ENCODE measurements at places on chromosomes 13 and 19.

DNA sequence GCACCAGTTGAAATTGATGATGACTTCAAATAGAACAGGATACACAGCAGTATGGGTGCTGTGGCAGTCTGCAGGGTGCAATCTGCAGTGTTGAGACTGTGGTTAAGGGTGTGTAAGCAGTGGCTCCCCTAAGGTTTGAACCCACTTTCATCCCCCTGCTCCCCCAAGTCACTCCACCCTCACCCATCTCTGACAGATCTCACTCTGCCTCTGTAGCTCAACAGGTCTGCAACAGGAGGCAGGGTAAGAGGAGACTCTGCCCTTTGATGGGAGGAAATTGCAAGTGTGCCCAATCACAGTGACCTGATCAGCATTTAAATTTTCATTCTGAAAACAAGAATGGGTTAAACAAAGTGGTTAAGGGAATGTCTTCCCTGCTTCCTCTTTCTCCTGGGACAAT is 92.4 kb downstream of the DCT start:
- DNase-seq = no peak

GRCh38 chr13:28282451-28282850 is 144.1 kb downstream of the PAN3 start:
- DNase-seq = no peak

DNA sequence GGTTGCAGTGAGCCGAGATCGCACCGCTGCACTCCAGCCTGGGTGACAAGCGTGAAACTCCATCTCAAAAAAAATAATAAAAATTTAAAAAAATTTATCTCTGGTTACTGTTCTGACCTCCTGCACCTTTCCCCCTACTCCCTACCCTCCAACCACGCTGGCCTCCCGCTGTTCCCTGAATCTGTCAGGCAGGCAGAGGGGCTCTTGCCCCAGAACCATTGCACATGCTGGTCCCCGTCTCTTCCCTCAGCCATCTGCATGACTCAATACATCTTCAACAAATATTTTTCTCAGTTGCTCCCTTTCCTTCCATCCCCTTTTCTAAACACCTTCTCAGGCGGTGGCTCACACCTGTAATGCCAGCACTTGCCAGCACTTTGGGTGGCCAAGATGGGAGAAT is 1.1 kb upstream of the FAM187B start:
- DNase-seq = no peak

DNA sequence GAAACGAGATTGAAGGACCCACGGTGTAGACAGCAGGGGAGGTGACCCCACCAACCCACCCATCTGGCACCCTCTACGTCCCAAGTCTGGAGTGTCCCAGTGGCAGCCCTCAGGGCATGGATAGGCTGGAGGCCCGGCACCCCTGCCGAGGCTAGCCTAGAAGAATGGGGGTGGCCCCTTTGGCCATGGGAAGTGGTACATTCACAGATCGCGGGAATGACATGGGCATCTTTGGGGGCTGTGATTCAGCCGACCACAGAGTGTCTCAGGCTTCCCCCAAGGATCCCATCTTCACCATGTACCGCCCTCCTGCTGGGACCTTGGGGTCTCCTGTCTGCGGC is 11.3 kb upstream of the MKNK2 start:
- DNase-seq = no peak

DNA sequence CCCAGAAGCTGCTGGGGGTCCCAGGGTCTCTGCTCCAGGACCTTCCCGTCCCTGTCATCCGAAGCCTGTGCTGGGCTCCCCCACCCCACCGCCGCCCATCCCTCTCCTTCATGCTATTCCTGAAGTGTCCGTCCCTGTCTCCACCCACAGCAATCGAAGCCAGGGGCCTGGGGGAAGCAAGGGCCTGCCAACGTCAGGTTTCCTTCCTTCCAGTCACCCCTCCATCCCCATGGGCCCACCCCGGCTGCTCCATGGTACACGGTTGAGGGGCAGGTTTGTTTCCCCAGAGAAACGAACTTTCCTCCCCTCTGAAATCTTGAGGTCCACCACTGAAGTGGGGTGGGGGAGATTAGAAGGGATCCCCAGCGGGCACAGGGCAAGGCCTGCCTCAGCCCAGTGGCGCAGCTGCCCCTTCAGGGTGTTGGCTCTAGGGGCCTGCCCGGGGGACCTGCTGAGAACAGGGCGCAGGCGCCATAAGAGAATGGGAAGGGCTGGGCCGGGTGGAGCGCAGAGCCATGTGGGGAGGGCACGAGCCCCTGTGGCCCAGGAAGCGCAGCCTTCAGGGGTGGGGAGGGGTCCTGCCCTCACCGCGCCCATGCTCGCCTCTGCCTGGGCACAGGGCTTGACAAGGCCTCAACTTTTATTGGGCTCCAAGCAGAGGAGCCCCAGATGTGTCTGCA is 16.1 kb downstream of the CEBPG start:
- DNase-seq = no peak

DNA sequence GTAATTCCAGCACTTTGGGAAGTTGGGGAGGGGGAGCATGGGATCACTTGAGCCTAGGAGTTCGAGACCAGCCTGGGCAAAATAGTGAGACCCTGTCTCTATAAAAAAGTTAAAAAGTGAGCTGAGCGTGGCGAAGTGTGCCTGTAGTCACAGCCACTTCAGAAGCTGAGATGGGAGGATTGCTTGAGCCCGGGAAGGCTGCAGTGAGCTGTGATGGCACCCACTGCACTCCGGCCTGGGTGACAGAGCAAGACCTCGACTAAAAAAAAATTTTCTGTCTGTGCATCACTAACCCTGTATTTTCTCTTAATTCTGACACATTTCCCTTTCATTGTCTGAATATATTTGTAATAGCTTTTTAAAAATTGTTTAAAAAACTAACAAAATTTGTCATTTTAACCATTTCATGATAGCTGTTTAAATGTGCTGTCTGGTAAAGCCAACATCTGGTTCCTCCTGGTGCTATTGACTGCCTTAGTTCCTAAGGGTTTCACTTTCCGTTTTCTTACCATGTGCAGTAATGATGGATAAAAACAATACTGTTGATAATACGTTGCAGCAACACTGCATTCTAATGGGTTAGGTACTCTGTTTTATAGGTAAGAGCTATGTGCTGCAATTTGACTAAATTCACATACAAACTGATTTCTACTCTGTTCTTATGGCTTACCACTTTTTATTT is 29.7 kb downstream of the LATS2 start:
- no peak for DNase-seq

DNA sequence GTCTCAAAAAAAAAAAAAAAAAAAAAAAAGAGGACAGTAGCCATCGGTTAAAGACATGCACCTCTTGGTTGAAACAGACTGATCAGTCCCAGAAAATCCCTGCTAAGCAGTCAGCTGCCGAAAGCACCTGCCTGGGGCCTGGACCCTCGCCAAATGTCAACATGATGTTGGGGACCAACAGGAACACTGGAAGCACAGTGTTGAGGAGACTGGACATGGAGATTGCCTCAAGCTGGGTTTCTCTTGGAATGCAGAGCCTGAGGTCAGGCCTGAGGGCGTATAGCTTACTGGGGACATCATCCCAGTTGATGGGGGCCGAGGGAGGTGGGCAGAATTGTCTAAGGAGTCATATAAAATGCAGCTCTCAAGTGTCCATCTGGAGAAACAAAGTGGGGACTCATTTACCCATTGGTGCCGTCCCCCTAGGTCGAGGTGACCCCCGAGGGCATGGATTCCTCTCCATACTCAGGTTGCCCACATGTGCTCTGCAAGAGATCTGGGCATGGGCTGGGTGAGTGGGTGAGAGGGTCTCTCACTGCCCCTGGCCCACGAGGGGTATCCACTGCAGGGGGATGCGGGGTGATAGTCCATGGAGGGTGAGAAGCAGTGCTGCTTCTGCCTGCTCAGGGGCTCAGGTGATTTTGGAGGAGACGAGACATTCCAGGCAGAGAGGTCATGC is 164.5 kb downstream of the URI1 start:
- DNase-seq = no peak

GRCh38 chr19:3494559-3494958 is 5.9 kb downstream of the DOHH start:
- no peak for DNase-seq

DNA sequence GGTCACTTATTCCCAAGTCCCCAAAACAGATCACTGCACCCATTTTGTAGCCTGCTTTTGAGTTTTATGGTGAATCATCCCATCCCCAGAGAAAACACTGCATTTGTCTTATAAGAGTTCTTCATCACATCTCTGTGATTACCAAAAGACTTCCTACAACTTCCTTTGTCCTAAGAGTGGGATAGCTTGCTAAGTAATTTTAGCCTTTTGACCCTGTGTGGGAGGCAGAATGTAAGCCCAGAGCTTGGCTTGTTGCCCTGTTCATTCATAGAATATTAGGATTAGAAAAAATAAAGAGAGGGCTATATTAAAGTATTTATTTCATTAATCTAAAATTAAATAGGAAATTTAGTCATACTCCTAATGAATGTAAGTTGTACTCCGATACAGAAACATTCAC is 213.3 kb downstream of the MZT1 start:
- DNase-seq = no peak

DNA sequence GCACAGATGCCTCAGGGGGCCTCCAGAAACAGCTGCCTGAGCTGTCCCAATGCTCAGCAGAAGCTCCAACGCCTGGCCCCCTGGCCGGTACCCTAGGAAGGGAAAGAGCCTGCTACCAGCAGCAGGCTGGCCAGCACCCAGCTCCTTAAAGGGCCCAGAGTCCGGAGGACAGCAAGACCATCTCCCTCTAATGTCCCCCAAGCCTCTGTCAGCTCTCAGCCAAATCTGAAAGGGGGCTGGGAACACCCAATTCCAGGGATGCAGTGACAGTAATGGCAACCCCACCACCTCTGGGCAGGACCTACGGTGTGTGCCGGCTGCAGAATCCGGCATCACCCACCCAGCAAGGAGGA is 4.2 kb downstream of the PPP6R1 start:
- DNase-seq = peak; percentile 19

GRCh38 chr13:59671881-59672280 is 491.8 kb downstream of the DIAPH3 start:
- no peak for DNase-seq

- DNase-seq = no peak
Measured at GRCh38 chr19:6271251-6271650, 8.5 kb downstream of the MLLT1 start.

- DNase-seq = no peak
Measured at GRCh38 chr13:111326621-111326965, 6.2 kb downstream of the TEX29 start.

DNA sequence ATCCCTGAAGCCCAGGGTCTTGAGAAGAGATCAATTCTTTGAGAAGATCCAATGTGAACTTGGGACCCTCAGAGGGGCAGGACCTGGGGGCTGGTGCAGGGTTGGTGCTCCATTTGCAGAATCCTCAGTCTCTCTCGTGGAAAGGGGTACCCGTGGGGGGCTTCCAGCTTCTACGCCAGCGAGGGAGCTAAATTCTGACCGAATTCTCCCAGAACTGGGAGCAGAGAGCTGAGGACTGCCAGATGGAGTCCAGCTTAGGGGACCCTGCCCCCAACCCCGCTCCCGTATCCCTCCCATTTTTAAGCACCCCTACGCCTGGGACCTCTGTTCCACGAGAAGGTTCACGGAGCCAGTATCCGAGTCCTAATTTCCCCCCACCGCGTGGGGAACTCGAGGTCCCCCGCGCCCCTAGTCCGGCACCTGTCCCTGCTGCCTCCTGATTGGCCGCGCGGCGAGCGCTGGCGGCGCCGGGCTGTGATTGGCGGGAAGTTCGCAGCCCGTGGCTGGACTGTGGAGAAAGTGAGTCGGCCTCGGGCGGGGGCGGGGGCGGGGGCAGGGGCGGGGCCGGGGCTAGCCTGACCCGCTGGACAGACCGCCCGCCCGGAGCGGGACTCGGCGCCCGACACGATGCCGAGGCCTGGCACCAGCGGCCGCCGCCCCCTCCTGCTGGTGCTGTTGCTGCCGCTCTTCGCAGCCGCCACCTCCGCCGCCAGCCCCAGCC is 4.4 kb upstream of the LTBP4 start:
- no peak for DNase-seq

GRCh38 chr13:84574851-84575250 is 692.6 kb upstream of the SLITRK1 start:
- no peak for DNase-seq

GRCh38 chr19:35030257-35031071 is at the start of gene SCN1B:
SCN1B (plus strand) TSS chr19:35030470; CDS start chr19:35030821, 351 bp downstream.
- DNase-seq = no peak

DNA sequence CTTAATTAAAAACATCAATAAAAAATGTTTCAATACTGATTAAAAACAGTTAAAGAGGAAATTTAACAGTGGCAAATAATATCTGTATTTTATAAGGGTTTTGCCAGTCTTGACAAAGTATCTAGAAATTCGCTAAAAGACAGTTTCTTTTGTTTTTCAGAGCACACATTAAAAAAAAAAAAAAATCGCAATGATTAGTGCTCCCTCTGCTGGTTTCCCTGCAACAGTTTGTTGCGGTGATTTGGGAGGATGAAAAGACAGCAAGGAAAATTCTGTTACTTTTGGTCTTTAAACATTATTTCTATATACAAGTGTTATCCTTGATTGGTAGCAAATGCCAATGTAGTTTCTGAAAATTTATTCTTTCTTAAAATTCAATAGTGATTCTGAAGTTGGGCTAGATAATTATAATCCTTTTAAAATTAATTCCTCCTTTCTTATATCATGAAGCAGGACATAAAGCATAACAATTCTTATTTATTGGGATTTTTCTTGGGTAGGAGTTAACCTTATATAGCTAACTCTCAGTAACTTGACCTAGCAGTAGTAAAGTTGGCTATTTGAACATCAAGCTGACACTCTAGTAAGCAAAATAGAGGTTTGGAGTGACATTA is 23.1 kb upstream of the SPRY2 start:
- DNase-seq = no peak

DNA sequence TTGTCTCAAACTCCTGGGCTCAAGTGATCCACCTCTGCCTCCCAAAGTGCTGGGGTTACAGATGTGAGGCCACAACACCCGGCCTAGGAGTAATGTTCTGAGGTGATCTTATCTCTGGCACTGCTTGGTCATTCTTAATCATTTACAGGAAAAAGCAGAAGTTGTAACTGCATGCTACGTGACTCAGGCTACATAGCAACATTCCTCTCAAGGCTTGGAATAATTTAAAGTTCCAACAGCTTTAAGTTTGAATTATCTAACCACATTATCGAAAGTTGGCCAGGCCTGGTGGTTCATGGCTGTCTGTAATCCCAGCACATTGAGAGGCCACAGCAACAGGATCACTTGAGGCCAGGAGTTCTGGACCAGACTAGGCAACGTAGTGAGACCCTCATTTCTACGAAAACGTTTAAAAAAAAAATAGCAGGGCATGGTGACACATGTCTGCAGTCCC is 3.9 kb upstream of the B9D2 start:
- no peak for DNase-seq

GRCh38 chr13:73075954-73076353 is 17.1 kb downstream of the KLF5 start:
- DNase-seq = no peak

DNA sequence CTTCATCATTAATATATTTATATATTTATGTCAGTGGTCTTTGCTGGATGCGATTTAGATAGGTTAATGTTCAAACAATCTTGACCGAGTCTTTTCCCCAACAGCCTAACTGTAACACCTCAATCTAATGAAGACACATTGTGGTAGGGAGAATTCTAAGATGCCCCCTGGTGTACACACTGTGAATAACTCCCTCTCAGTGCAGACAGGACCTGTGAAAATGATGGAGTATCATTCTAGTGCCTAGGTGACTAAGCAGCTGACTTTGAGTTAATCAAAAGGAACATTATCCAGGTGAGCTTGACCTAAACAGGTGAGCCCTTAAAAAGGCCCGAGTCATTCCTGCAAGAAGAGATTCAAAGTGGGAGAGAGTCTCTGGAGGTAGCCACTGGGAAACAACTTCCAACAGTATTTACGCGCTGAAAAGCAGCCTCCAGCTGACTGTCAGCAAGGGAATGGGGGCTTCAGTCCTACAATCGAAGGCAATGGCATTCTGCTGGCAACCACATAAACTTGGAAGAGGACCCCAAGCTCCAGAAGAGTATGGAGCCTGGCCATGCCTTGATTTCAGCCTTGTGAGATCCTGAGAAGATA is 28.0 kb upstream of the KBTBD7 start:
- DNase-seq = peak; percentile 1
